Activated CD4-positive, alpha-beta T cell treated with anti-CD3 and anti-CD28 coated beads, Interleukin-2, amount 10 ng/mL, durations not matched to agents 7 days and 5 days (primary cell): ENCODE measurements at places on chromosomes 3 and 15.

- peak overlapping the region; percentile 99 for H3K27ac ChIP-seq
- H3K36me3 ChIP-seq = peaks cover 52% of the 10 kb centered on the region
- H3K27me3 ChIP-seq = no peaks in the 10 kb centered on the region
- no peak for DNase-seq
- H3K4me3 ChIP-seq = no peak overlapping the region
Measured at GRCh38 chr15:39628144-39628508, 47.2 kb downstream of the THBS1 start.

GRCh38 chr15:70362886-70363285, 265.2 kb upstream of the TLE3 start:
- H3K4me3 ChIP-seq = no peak overlapping the region
- H3K36me3 ChIP-seq = no peaks in the 10 kb centered on the region
- DNase-seq = no peak

- no peak for DNase-seq
- H3K27ac ChIP-seq = no peak overlapping the region
- H3K27me3 ChIP-seq = peaks cover 8% of the 10 kb centered on the region
- no peak overlapping the region for H3K4me3 ChIP-seq
- H3K4me1 ChIP-seq = peaks cover 3% of the 10 kb centered on the region
- no peaks in the 10 kb centered on the region for H3K36me3 ChIP-seq
Measured at GRCh38 chr15:57307527-57308169, 68.7 kb upstream of the CGNL1 start.

- H3K36me3 ChIP-seq = no peaks in the 10 kb centered on the region
- no peak for DNase-seq
- H3K27ac ChIP-seq = no peak overlapping the region
- H3K27me3 ChIP-seq = no peaks in the 10 kb centered on the region
- no peaks in the 10 kb centered on the region for H3K4me1 ChIP-seq
Measured at GRCh38 chr3:84904212-84904611, 54.6 kb upstream of the CADM2 start.

DNA sequence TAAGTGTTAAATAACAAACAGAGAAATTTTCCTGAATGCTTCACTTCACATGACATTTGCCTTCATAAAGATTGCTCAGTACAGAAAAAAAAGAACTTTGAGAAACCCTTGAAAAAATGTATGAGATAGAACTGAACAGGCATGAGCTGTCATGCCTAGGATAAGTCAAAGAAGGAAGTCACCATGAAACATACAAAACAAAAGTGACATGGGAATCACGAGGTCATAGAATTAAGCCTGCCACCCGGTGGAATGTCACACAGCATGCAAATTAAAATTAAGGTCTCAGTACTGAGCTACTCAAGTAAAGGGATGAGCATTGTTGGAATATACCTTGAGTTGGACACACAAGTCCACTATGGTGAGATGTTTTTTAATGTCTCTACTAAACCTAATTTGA, 652.5 kb upstream of the NECTIN3 start:
- H3K27me3 ChIP-seq = no peaks in the 10 kb centered on the region
- H3K36me3 ChIP-seq = no peaks in the 10 kb centered on the region
- DNase-seq = no peak
- no peak overlapping the region for H3K27ac ChIP-seq
- H3K4me1 ChIP-seq = peaks cover 2% of the 10 kb centered on the region
- H3K4me3 ChIP-seq = no peak overlapping the region

- no peaks in the 10 kb centered on the region for H3K27me3 ChIP-seq
- H3K4me1 ChIP-seq = peaks cover 17% of the 10 kb centered on the region
- DNase-seq = no peak
- H3K4me3 ChIP-seq = no peak overlapping the region
- peaks cover 52% of the 10 kb centered on the region for H3K36me3 ChIP-seq
- peak overlapping the region; percentile 25 for H3K27ac ChIP-seq
Measured at GRCh38 chr3:15044326-15044725, 20.8 kb downstream of the MRPS25 start.

- H3K4me3 ChIP-seq = no peak overlapping the region
- H3K27ac ChIP-seq = no peak overlapping the region
- DNase-seq = no peak
- peaks cover 38% of the 10 kb centered on the region for H3K36me3 ChIP-seq
Measured at GRCh38 chr3:129854460-129854859, 39.1 kb downstream of the TMCC1 start.

DNA sequence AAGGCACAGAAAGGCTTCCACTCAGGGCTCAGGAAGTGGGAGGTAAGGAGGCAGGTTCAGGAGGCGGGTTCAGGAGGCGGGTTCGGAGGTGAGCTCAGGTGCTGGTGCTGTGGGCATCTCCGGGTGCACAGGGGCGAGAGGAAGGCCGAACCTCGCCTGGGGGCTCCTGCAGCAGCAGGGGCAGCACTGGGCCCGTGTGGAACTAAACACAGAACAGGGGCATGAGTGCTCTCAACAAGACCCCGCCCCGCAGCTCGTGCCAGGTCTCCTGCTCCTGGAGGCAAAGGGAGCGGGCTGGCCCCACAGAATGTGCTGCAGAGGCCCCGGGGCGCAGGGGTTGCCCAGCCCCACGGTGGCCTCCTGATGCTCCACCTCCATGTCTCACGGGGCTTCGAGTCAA, 13.7 kb downstream of the ZDHHC19 start:
- H3K27ac ChIP-seq = no peak overlapping the region
- H3K4me1 ChIP-seq = peaks cover 27% of the 10 kb centered on the region
- peaks cover under 1% of the 10 kb centered on the region for H3K27me3 ChIP-seq
- DNase-seq = no peak

- H3K4me3 ChIP-seq = peak overlapping the region; percentile 99
- no peaks in the 10 kb centered on the region for H3K27me3 ChIP-seq
- H3K27ac ChIP-seq = peak overlapping the region; percentile 62
Measured at GRCh38 chr3:4976109-4976508, 3.1 kb upstream of the BHLHE40 start.

DNA sequence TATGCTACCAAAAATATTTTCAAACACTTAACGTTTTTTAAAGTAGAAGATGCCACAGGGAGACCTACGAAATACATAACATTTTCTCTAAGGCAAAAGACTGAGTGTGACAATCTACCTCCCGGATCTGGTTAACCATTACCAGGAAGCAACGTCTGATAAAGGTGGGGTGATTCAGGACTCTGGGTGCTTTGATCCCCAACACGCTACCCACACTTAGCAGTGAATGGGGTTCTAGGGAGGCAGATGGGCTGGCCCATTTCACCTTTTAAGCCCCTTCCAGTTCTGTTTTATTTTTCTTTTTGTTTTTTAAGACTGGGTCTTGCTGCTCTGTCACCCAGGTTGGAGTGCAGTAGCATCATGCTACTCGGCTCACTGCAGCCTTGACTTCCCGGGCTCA, 39.5 kb downstream of the EIF4E3 start:
- peaks cover 71% of the 10 kb centered on the region for H3K36me3 ChIP-seq
- H3K4me3 ChIP-seq = no peak overlapping the region
- no peak for DNase-seq
- no peaks in the 10 kb centered on the region for H3K27me3 ChIP-seq

DNA sequence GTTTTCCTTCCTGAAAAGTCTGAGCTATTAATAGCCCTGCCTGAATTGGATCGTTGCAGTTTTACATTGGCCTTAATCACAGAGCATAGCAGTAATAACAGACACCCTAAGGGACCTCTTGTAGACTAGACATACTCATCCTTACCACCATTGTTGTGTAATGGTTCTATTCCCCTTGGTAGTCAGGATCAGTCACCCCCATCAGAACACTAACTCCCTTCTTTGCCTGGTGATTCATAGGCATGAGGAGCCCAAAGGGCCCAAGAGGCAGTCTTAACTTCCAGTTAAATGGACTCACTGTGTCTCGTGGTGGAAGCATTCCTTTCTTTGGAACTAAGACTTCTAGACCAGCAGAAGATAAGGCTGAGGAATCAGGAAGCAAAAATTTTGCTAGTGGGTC, 20.2 kb downstream of the CGGBP1 start:
- H3K4me3 ChIP-seq = no peak overlapping the region
- no peaks in the 10 kb centered on the region for H3K36me3 ChIP-seq
- H3K27ac ChIP-seq = no peak overlapping the region
- H3K27me3 ChIP-seq = no peaks in the 10 kb centered on the region
- DNase-seq = no peak

- peaks cover 15% of the 10 kb centered on the region for H3K4me1 ChIP-seq
- H3K4me3 ChIP-seq = peak overlapping the region; percentile 52
- DNase-seq = peak; percentile 76
Measured at GRCh38 chr3:179037351-179037750, 34.3 kb downstream of the ZMAT3 start.

GRCh38 chr15:56774356-56774755, 41.0 kb upstream of the ZNF280D start:
- H3K4me1 ChIP-seq = peaks cover 18% of the 10 kb centered on the region
- H3K36me3 ChIP-seq = no peaks in the 10 kb centered on the region
- H3K27ac ChIP-seq = no peak overlapping the region
- no peak for DNase-seq
- H3K27me3 ChIP-seq = peaks cover 6% of the 10 kb centered on the region

DNA sequence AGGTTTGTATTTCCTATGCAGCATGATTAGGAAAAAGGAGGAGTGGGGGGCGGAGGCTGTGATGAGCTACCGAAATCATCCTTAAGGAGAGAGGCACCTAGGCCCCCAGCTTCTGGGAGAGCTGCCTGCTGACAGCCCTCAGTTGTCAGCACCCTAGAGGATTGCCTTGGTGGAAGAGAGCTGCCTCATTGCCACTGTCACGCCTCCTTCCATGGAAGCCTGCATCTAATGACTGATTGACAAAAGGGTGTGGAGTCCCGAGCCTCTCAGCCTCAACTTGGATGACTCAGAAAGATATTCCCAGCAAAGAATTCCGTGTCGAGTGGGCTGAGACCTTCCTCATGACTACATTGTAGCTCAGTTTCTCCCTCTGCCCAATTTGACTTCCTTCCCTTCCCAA, 320.4 kb upstream of the PROK2 start:
- DNase-seq = no peak
- no peak overlapping the region for H3K4me3 ChIP-seq
- peaks cover 17% of the 10 kb centered on the region for H3K4me1 ChIP-seq
- H3K27me3 ChIP-seq = no peaks in the 10 kb centered on the region
- no peak overlapping the region for H3K27ac ChIP-seq

DNA sequence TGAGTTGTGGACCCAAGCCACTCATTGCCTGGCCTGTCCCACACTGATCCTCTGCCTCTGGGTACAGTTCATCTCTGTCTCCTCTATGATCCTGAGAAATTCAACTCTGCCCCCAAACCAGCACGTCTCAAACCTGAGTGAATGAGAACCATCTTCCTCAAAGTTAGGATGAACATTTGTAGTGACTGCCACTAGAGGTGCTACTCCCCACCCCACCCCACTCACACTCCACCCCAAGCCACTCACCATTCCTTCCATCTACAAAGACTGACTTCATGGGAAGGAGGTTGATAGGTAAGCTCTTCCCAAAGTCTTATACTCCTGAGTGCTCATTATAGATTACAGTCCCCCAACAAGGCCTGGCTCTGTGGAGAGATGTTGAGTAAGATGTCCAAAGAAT, 43.8 kb downstream of the NEK10 start:
- no peak overlapping the region for H3K4me3 ChIP-seq
- H3K27ac ChIP-seq = no peak overlapping the region
- peaks cover 1% of the 10 kb centered on the region for H3K27me3 ChIP-seq
- H3K4me1 ChIP-seq = no peaks in the 10 kb centered on the region

DNA sequence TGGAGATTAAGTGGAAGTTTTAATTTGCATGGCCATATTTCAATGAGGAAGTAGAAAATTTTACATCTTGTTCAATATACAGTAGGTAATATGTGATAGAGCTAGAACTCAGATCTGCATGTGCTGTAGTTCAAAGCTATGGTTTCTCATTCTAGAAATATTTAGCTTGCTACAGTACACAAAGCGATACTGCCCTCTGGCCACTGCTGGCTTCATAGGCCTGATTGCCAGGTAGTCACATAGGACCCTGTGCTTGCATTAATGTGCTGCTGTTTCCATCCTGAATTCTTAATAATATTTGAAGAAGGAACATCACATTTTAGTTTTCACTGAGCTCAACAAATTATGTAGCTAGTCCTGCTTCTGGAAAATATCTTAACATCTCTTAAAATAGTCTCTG, 87.0 kb downstream of the PLSCR2 start:
- H3K4me1 ChIP-seq = no peaks in the 10 kb centered on the region
- H3K36me3 ChIP-seq = no peaks in the 10 kb centered on the region
- no peak overlapping the region for H3K27ac ChIP-seq
- no peak overlapping the region for H3K4me3 ChIP-seq
- H3K27me3 ChIP-seq = peaks cover 5% of the 10 kb centered on the region

DNA sequence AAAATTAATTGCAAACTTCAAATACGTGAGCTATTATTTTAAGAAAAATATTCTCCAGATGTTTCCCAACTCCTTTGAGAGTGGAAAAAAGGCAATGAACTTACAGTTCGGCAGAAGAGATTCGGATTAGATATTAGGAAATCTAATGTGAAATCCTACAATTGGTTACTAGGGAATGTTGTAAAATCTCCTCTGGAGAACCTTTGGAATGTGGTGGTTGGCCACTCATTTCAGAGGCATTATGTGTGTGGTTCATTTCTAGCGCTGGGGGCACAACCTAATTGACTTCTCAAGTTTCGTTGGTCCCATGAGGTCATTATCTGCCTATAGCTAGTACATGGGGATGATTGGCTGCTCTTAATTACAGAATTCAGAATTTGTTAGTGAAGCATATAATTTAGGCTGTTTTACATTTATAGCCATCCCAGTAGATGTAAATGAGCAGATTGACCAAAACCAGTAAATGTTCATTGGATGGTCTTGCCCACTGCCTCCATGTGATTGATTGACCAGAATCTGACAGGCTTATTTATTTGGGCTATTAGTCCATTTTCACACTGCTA, 34.6 kb upstream of the CMSS1 start:
- no peaks in the 10 kb centered on the region for H3K4me1 ChIP-seq
- H3K27ac ChIP-seq = no peak overlapping the region
- H3K36me3 ChIP-seq = no peaks in the 10 kb centered on the region
- DNase-seq = no peak

DNA sequence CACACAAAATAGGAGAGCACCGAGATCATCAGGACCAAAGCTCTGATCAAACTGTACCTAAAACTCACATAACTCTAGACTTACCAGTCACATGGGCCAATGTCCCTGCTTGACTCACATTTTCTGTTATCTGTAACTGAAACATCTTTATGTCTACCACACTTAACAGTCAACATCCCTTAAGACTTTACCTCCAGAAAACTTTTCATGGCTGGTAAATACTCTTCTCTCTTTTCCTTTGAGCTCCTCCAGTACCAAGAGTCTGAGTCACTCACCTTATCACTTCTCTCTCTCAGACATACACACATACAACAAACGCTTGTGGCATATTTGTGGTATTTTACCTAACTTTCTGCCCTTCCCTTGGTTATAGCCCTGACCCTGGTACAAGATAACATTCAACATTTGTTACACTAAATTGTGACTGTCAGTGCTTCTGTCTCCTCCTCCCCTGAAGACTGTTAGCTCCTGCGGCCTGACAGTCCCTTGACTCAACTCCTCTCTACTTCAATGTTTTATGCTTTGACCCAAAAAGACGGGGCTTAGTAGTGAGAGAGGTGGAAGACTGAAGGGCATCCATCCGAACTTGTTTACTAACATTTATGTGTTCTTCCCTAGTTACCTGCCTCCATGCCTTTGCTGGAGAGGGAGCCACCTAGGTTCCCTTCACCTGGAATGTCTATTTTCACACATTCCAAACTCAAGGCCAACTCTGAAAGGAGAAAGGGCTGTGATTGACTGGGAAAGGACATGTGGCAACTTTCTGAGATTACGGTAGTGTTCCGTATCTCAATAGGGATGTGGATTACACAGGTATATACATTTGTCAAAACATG, 3.7 kb upstream of the EFHB start:
- H3K4me1 ChIP-seq = peaks cover 16% of the 10 kb centered on the region
- peaks cover 2% of the 10 kb centered on the region for H3K36me3 ChIP-seq
- H3K27me3 ChIP-seq = peaks cover 6% of the 10 kb centered on the region
